ENCODE measurements at places on chromosomes 2 and 18.

DNA sequence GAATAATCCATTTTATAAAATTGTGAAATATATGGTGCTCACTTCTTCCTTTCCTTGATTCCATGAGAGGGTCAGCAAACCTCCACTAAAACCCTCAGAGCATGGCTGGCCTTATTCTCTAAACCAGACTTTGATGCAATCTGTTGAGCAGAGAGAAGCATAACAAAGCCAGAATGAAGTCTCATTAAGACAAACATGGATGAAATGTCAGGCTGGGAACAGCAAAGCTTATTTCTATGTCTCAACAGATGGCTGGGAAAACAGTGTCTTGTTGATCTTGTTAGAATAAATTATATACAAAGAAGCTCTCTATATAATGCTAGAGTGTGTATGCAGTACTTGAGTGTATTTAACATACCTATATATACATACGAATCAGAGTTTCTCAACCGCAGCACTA, 227.1 kb upstream of the LYPD1 start:
- no peak for DNase-seq

DNA sequence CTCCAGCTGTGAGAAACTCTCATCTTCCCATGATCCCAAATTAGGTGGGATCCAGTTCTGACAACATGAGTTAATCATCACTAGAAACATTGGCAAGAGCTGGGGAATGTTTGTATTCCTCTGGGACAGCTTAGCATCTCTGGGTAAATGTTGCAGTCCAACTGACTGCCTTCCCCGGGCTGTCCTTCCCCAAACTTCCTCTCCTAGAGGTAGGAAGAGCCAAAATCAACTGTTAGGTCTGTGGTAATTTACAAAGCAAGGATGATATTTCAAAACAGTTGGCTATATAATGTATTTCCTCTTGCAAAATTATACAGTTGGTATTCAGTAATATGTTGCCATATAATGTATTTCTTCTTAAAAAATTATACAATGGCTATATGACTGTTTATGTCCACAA, 148.5 kb downstream of the MGAT5 start:
- no peak for DNase-seq

DNA sequence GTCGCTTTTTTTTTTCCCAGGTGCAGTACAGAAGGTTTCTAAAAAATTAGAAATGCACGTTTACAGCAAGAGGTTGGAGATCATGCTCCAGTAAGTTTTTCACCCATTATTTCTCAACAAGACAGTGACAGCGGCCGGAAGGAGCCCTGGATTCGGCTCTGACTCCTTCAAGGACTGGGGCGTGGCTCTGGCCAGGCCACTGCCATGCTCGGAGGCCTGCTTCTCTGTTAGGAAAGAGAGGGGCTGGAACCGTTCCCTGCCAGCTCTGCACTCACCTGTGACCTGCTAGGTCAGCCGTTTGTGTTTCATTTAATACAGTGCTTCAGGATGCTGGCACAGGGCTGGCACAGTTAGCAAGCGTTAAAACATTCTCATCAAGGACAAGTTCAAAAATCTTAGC, 6.7 kb upstream of the IAH1 start:
- DNase-seq: no peak

GRCh38 chr2:174027956-174028355, 62.8 kb upstream of the SP3 start:
- DNase-seq: no peak

DNA sequence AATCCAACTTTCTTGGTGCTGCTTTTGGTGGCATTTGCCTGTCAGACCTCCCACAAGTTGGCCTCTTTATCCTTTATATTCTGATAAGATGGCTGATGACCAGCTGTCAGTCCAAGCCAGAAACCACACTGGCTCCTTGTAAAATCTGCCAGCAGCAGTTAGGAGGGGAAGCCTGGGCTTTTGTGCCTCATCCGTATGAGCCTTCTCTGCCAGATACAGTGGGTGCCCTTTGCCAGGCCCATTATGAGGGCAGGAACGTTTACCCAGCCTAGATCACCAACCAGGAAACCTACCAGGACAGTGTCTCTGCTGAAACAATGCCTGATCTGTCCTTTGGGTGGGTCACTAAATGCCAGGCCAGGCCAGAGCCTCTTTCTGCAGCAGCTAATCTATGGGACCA, 202.9 kb upstream of the SP5 start:
- DNase-seq: no peak

DNA sequence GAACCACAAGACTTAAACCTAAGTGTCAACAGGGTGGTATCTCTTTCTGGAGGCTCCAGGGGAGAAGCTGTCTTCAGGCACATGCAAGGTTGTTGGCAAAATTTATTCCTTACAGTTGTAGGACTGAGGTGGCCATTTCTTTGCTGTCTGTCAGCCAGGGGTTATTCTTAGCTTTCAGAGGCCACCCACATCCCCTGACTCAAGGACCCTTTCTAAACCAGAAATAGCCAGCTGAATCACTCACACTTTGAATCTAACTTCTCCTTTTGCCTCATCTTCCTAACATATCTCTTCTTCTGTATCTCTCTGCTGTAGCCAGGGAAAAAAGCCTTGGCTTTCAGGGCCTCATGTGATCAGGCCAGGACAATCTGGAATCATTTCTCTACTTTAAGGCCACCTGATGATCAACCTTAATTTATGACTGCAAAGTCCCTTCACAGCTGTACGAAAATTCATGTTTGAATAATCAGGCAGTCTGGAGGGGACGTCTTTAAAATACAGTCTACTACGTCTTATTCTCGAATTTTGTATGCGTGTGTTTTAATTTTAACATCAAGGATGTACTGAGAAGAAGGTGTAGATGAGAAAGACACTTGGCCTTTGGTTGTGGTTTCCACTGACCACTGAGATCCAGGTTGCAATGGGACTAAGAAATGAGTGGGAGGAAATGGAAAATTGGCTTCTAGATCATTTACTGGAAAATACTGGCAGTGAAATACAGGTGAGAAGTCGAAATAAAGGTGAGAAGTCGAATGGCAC, 90.4 kb downstream of the DOCK10 start:
- DNase-seq: no peak

DNA sequence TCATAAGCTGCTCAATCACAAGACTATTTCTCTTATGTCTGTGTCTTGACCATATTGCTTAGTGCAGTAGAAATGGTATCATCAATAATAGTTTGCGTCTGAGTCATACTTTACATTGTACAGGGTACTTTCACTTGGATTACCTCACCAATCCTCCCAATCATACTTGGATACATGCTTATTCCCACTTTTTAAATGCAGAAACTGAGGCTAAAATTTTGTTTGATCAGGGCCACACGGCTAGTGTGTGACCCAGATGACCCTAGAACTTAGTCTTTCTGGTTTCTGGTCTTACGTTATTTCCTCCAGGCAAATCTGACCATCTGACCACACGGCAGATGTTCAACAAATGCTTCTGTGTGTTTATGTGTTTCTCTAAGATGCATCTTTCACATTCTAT, 23.8 kb upstream of the CCL20 start:
- no peak for DNase-seq

DNA sequence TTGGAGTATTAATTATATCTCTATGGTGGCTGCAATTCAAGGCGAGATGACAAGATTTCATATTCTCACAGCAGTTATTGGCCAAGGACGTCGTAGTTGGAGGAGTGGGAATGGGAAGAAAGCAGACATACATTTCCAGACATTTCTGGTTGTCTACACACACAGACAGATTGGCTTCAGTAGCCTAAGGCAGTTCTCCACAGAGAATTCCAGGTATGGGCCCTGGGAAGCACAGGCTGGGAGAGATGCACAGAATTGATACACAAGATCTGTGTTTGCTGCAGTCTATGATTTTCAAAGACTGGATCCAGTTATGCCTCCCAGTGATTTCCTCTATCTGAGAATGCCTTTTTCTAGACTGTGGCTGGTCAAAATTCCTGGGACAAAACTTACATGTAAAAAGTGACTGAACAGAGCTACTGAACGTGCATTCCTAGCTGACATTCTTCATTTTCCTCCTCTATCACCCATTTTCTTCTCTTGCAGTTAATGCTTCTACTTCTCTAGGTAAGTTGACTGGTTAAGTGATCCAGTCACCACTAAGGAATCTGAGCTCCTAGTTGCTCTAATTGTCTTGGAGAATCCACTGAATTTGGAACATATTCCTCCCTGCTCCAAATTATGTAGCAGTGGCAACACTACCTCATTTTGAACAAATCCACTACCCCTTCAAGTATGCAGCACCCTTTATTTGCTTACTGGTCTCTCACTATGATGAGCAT, 386.7 kb upstream of the CDH7 start:
- no peak for DNase-seq

GRCh38 chr2:159091976-159092375, 123.5 kb downstream of the TANC1 start:
- DNase-seq: no peak

GRCh38 chr2:216936954-216937357, 77.1 kb upstream of the TNP1 start:
- DNase-seq: no peak

- DNase-seq: no peak
Measured at GRCh38 chr2:190837952-190838361, 42.7 kb upstream of the GLS start.

DNA sequence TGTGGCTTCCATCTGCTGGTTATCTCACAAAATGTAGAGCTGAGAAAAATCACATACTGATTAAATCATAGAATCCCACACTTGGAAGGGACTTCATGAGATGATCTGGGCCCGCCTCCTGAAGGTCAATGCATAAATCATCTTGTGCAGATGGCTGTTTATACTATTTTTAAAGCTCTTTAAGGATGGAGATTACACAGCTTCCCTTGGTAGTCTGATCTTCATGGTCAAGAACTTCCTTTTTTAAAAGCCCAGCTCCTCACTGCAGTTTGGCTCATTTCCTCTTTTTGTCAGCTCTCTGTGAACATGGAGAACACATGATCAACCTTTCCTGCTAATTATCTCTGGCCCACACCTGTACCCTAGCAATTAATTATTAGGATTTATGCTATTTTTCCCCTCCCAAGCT, 25.9 kb downstream of the GCG start:
- DNase-seq: no peak

DNA sequence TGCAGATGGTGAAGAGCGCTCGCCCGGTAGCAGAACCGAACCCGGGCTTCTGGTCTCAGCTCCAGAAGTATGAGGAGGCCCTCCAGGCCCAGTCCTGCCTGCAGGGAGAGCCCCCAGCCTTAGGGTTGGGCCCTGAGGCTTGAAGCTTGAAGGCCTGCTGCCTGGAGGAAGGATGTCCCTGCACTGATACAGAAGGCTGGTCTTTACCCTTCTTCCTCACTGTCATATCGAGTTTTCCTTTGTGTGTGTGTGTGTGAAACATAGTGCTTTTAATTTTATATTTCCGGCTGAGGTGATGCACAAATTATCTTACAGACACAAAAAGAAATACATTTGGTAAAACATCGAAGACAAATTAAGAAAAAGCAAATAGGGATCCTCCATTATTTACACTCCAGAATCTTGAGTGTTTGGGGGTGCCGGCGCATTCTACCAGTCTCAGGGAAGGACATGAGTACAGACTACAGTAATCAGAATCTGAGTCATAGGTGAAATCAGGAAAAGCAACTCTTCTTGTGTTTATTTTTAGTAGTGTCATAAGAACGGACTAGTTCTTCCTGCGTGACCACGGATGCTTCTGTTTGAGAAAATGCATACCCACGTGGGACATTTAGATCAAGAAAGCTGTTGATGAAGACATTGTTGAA, 1.3 kb downstream of the DUSP28 start:
- no peak for DNase-seq

GRCh38 chr2:176763851-176764404, 448.7 kb upstream of the HNRNPA3 start:
- no peak for DNase-seq

DNA sequence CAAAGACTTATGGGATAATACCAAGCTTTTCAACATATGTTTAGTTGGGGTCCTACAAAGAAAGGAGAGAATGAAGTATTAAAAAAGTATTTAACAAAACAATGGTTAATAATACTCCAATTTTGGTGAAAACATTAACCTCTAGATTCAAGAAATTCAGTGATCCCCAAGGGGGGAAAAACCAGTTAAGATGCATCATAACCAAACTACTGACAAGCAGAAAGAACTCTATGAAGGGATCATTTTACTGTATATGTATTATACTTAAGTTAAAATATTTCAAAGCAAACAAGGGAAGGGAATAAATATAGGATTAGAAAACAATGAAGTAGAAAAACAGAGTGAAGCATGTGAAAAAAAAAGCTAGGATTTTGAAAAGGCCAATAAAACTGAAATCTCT, 8.7 kb downstream of the CNRIP1 start:
- DNase-seq: no peak

DNA sequence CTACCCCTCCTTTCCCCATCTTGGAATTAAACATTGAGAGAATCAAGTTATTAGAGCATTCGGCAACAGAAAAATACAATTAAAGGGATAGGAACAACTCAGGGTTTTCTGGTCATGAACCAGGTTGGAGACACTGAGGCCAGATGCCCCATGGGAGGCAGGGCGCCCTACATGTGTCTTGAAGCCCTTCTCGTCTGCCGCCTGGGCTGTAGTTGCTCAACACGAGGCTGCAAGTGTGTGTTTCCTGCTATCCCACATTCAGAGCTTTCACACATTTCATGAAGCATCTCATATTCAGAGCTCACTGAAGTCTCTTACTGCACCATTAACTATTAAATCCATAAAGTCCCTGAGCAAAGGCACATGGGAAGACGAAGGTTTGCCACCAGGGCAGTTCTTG, 28.8 kb downstream of the TTC39C start:
- DNase-seq: no peak

DNA sequence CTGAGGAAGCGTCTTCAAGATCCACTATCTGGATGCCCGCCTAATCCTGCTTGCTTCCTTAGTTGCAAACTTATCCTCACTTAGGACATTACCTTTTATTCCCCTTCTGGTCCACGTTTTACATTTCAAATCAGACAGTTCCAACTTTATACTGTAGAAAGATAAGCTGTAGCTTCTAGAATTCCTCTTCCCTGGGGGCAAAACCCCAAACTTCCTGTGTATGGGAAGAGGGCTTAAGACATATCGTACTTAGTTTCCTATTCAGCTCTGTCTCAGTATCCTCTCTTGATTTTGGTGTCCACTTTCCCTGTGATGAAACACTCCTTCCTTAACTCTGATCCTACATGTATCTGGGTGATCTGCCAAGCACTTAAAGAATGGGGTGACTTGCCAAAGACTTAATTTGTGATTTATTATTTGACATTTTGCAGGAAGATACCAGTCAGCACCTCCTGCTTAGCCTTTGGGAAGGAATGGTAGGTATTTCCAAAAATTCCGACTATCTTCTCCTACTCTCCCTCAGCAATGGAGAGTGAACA, 245.2 kb downstream of the CDCA7 start:
- DNase-seq: no peak

GRCh38 chr2:221689140-221689539, 117.0 kb upstream of the EPHA4 start:
- no peak for DNase-seq

- DNase-seq: no peak
Measured at GRCh38 chr2:205138735-205139134, 543.6 kb upstream of the NRP2 start.

DNA sequence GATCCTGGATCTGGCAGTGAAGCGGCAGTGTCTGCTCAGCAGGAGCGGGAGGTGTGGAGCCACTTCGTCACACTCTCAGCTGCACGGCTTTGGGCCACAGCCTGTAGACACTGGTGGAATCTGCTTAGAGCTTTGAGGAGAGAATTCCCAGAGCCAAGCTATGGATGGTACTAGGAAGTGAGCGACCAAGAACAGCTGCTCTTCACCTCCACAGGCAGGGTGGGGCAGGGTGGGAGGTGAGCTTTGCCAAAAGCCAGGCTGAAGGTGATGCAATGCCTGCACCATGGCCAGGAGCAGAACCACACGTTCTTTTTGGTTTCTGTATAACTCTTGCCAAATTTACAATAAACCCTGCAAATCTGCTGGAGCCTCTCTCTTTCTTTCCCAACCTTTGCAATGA, 226.1 kb downstream of the ANKRD30B start:
- DNase-seq: no peak

Data from stimulated activated CD4-positive, alpha-beta T cell treated with anti-CD3 and anti-CD28 coated beads, Interleukin-1b, Interleukin-23, amount 100 ng/mL, for 1 hour (primary cell).